M059J (cell line): ENCODE measurements at places on chromosomes 11 and 22. TPM values are rescaled to one million over a fixed set of nuclear protein-coding genes. Genes with fewer than 3 reads are reported as not detected.

Gene TMEM191C
- total RNA-seq: not detected in 2 replicates

Gene TPBGL
- not detected in 2 replicates for total RNA-seq

Gene SAA4
- total RNA-seq: not detected in 2 replicates

Gene F2
- total RNA-seq: not detected in 2 replicates

Gene OR52N4
- total RNA-seq: not detected in 2 replicates

Gene MAPK8IP2
- 0.10 and 0.74 TPM in 2 replicates for total RNA-seq

Gene TMEM126A
- total RNA-seq: 42.1 and 60.3 TPM in 2 replicates

Gene MAJIN
- total RNA-seq: not detected in 2 replicates

Gene TENM4
- total RNA-seq: 5.5 and 22.6 TPM in 2 replicates

Gene OR2D2
- total RNA-seq: not detected in 2 replicates

Gene CREBZF
- 18.3 and 25.8 TPM in 2 replicates for total RNA-seq

Gene TTC12
- total RNA-seq: 6.7 and 19.2 TPM in 2 replicates

Gene EFCAB6
- total RNA-seq: 0.54 TPM in 1 of 2 replicates, not detected in the other

Gene KCNK4
- total RNA-seq: 0.10 TPM in 1 of 2 replicates, not detected in the other

Gene LMO1
- total RNA-seq: not detected in 2 replicates

Gene GAL3ST3
- not detected in 2 replicates for total RNA-seq

Gene THAP12
- total RNA-seq: 33.9 and 59.5 TPM in 2 replicates

Gene CEP126
- total RNA-seq: 0.81 and 0.86 TPM in 2 replicates

Gene PLAAT2
- total RNA-seq: 2.8 TPM in 1 of 2 replicates, not detected in the other

Gene CCDC34
- total RNA-seq: 15.3 and 23.5 TPM in 2 replicates

Gene BSCL2
- 165 and 183 TPM in 2 replicates for total RNA-seq

Gene FIBP
- 149 and 165 TPM in 2 replicates for total RNA-seq

Gene MMP1
- 75.7 and 80.6 TPM in 2 replicates for total RNA-seq

Gene CASP5
- total RNA-seq: not detected in 2 replicates

Gene PEX26
- 10.4 and 14.6 TPM in 2 replicates for total RNA-seq

Gene OR5J2
- total RNA-seq: not detected in 2 replicates

Gene ARHGAP20
- 1.1 and 1.4 TPM in 2 replicates for total RNA-seq

Gene CHRDL2
- not detected in 2 replicates for total RNA-seq

Gene GGTLC2
- not detected in 2 replicates for total RNA-seq

Gene P2RY6
- total RNA-seq: 3.3 and 5.6 TPM in 2 replicates

Gene MMP3
- 126 and 136 TPM in 2 replicates for total RNA-seq

Gene DAGLA
- 1.4 and 3.3 TPM in 2 replicates for total RNA-seq

Gene CHRM1
- not detected in 2 replicates for total RNA-seq

Gene CALCB
- not detected in 2 replicates for total RNA-seq

Gene FLRT1
- total RNA-seq: 0.02 and 0.15 TPM in 2 replicates

Gene VWCE
- total RNA-seq: not detected in 2 replicates

Gene KRTAP5-8
- not detected in 2 replicates for total RNA-seq

Gene PATE2
- total RNA-seq: not detected in 2 replicates

Gene DKK3
- total RNA-seq: 967 and 1,045 TPM in 2 replicates

Gene TMEM138
- 44.4 and 67.3 TPM in 2 replicates for total RNA-seq

Gene COMMD9
- 80.1 and 94.4 TPM in 2 replicates for total RNA-seq

Gene OR52H1
- not detected in 2 replicates for total RNA-seq

Gene ANKK1
- not detected in 2 replicates for total RNA-seq

Gene SLC22A8
- not detected in 2 replicates for total RNA-seq

Gene HNRNPUL2
- 11.3 and 16.8 TPM in 2 replicates for total RNA-seq
